ENCODE measurements at places on chromosomes 2 and 18.

DNA sequence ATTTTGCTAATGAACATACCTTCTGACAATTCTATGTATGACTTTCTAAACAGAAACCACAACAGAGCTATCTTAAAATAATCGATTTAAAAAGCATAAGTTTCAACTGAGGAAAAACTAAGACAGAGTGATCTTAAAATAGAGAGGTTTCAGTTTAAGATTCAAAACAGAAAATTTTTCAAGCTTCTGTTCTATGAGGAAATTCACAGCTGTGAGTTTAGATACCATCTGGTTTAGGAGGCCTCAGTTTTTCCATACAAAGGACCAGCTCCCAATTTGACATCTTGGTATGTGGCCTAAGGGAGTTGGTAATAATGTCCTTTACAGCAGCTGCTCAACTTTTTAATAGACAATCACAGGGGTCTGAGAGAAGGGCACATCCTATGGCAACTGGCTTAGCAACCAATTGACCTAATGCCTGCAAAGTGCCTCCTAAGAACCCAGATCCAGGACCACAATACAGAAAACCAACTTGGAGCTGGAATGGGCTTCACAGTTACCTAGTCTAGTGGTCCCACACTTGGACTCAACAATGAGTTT is 39.7 kb downstream of the MDH1 start:
- no peak for DNase-seq

- no peak for DNase-seq
These were observed 43.4 kb downstream of the KIAA1328 start for GRCh38 chr18:36872329-36872728.

DNA sequence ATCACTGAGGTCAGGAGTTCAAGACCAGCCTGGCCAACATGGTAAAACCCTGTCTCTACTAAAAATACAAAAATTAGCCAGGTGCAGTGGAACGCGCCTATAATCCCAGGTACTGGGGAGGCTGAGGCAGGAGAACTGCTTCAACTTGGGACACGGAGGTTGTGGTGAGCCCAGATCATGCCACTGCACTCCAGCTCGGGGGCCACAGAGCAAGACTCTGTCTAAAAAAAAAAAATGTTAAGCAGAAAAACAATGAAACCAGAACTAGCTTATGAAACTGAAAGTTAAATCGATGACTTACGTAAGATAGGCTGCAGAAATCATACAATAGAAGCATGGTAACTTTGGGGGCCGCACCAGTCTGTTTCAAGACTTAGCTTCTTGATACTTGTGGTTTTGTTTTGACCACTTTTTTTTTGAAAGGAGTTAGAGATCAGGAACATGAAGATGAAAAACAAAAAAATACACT is 6.2 kb upstream of the GPR155 start:
- DNase-seq = no peak

GRCh38 chr2:223970343-223971128 is 13.3 kb downstream of the MRPL44 start:
- DNase-seq = peak; percentile 4

DNA sequence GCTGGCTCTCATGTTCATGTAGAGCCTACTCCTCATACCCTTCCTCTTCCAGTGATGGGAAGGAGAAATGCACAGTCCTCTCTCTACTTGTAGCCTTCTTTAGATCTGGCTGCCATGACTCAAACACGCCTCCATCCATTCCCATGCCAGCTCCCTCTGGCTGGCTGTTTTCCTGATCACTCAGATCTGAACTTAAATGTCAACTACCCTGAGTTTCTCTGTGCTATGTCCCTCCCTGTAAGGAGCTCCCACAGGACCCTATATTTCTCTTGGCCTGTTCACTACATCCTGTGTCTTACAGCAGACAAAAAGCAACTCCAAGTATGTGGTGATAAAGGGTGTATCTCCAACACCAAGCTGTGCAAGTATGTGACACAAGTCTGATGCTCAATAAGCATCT is 152.4 kb downstream of the TCF4 start:
- DNase-seq = no peak

DNA sequence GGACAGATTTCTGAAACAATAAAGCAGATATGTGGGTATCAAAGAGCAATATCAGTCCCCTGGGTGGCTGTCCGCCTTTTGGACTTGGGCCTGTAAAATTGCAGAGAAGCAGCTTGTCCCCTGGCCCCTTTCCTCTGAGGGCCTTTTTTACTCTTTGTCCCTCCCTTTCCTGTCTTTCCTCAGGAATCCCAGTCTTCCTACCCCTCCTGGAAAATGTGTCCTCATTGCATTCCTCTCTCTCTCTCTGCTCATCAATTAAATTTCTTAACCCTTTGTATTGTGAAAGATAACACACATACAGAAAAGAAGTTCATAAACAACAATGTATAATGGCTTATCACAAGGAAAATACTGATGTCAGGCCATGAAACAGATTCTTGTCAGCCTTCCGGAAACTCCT is 3.0 kb upstream of the GRB14 start:
- DNase-seq = no peak

GRCh38 chr18:74264303-74265020 is 27.3 kb downstream of the CYB5A start:
- no peak for DNase-seq

GRCh38 chr2:5933669-5934068 is 241.5 kb downstream of the SOX11 start:
- no peak for DNase-seq

- no peak for DNase-seq
These were observed 140.9 kb upstream of the CRIM1 start for GRCh38 chr2:36214691-36215090.

- DNase-seq = no peak
These were observed 294.7 kb downstream of the MEIS1 start for GRCh38 chr2:66729416-66730330.
